ENCODE measurements at places on chromosomes 7 and 10.
A peak's percentile ranks its signal among the peaks of the same experiment; 100 is the strongest.

DNA sequence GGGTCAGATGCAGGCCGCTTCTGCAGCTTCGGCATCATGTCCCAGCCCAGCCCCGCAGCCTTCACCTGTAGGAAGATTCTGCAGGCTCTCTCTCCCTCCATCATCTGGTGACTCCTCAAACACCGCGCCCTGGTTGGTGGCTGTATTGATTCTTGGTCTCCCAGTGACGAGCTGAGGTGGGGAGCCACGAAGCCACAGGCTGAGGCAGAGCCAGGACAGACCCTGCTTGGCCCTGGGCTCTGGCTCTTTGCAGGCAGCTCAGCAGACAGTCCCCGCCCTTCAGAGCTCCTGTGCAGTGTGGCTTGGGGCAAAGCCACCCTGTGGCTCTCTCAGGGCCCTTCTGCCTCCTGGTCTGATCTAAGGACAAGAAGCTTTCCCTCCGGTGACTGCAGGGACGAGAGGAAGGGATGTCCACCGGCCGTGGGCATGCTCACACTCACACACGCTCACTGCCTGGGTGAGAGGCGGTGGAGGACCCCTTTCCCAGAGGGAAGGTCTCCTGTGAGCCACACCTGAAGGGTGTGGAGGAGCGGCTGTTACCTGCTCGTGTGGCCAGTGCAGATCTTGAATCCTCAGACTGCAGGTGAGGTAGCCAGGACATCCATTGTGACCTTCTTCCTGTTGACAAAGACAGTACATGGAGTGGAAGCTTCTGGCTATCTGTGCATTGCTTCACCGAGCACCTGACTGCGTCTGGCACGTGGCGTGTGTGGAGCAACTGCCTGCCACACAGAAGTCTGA, 79.6 kb downstream of the INPP5A start:
- DNase-seq: no peak

GRCh38 chr10:80504158-80504811, 33.4 kb upstream of the SH2D4B start:
- DNase-seq: no peak

DNA sequence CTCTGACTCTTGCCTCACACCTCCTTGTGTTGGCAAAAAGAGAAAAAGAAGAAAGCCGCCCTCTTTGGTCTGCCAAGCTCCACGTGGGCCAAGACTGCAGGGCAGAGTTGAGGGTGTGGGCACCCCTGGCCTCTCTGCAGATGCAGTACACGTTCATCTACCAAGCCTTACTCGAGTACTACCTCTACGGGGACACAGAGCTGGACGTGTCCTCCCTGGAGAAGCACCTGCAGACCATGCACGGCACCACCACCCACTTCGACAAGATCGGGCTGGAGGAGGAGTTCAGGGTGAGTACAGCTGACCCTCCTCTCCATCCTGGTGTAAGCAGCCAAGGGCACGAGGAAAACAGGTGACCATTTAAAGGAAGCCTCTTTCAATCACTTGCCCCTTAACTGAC, 56.1 kb downstream of the MKI67 start:
- no peak for DNase-seq

- no peak for DNase-seq
These were observed 55.7 kb upstream of the GATA3 start for GRCh38 chr10:7998831-7999230.

DNA sequence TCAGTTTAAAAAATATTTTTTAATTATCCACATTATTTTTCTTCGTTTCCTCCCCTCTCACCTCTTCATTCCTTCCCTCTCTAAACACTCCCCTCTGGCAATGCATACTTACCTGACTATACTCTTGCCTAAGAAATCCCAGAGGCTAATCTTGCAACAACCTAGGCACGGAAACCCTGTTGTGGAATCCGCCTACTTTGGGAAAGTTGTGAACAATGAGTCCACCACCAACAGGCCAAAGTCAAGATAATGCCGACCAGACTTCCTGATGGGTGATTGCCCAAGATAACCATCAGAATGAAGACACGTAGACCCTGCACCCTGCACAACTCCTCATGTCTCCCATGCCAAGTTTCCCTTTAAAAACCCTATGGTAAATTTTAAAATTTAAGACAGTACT, 521.5 kb downstream of the KIF20B start:
- no peak for DNase-seq

DNA sequence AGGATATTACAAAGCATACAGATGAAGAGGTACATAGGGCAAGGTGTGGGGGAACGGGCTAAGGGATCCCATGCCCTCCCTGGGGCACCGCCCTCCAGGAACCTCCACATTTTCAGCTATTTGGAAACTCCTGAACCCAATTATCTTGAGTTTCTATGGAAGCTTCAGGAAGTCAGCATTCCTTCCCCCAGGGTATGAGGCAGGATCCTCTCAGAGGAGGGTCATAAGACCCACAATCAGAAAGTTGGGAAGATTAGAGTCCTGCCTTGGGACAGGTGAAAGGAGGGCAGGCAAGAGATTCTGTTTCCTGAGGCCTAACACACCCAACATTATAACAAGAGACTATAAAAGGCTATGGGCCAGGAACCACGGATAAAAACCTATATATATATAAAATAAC, 98.0 kb downstream of the RALA start:
- no peak for DNase-seq

- DNase-seq: no peak
These were observed 255.7 kb upstream of the LRRN3 start for GRCh38 chr7:110835218-110835617.

- DNase-seq: no peak
These were observed 124.0 kb downstream of the HERPUD2 start for GRCh38 chr7:35570937-35571336.

GRCh38 chr7:150381096-150381495, 2.0 kb downstream of the ZNF775 start:
- DNase-seq: no peak

- peak; percentile 48 for DNase-seq
These were observed 245.0 kb upstream of the SORCS1 start for GRCh38 chr10:107409522-107409921.

All from AG08395 (cell line).